Activated CD4-positive, alpha-beta T cell treated with anti-CD3 and anti-CD28 coated beads, Interleukin-2, Interleukin-6, amounts not matched to agents 100 ng/mL and 50 ng/mL, durations not matched to agents 16 hours and 8 hours (primary cell): ENCODE measurements at places on chromosomes 5 and 9.

DNA sequence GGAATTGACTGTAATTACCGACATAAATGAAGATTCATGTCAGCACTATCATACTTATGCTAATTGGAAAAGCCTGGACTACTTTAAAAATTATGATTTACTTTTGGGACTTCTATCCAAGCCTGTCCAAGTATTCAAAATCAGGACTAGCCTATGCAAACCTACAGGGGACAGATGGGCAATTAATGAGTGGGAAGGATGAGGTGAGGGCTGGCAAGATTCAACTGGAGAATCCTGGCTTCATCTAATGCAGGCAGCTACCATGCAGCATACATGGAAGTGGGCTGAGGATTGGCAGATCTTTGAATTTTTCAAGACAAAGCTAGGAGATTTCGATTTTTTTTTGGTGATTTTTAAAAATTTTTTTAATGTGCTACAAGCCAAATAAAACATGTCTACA, 532.6 kb downstream of the CSNK1G3 start:
- DNase-seq: no peak

GRCh38 chr5:32505756-32506155, 61.2 kb upstream of the ZFR start:
- DNase-seq: no peak

DNA sequence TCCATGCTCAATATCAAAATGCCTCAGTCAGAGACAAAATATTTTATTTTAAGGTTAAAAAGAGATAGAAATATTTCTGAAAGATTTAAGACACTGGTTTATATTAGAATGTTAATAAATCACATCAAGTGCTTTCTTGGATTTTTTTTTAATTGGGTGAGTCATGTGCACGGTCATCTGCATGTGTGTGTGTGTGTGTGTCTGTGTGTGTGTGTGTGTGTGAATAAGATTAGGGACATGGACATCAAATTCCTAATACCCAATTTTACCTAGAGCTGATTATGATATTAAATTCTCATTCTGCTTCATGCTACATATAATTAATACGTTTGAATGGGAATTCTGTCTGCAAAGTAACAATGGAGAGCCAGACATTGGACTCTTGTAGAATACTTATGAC, 122.9 kb downstream of the BASP1 start:
- DNase-seq: no peak

DNA sequence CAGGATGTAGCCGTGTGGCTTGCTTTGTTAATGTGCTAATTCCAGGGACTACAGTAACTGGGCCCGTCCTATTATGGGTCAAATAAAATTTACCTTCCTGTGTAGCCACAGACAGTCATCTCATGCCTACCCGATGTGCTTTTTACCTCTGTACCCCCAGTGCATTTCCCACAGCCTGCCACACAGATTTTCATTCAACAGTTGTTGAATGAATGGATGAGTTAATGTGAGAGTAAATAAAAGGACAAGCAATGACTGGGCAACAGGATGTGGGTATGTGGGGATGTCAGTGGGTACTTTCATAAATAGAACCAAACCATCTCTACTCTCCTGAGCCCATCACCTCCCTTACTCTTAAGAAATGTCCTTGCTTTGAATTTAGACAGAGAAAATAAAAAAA, 441.2 kb upstream of the ZNF462 start:
- peak; percentile 59 for DNase-seq

GRCh38 chr5:172719211-172719610, 51.8 kb downstream of the DUSP1 start:
- DNase-seq: no peak

- DNase-seq: peak; percentile 14
Measured at GRCh38 chr9:78298046-78298765, 1.3 kb downstream of the PSAT1 start.

GRCh38 chr5:59557572-59557971, 336.0 kb downstream of the PDE4D start:
- DNase-seq: no peak

DNA sequence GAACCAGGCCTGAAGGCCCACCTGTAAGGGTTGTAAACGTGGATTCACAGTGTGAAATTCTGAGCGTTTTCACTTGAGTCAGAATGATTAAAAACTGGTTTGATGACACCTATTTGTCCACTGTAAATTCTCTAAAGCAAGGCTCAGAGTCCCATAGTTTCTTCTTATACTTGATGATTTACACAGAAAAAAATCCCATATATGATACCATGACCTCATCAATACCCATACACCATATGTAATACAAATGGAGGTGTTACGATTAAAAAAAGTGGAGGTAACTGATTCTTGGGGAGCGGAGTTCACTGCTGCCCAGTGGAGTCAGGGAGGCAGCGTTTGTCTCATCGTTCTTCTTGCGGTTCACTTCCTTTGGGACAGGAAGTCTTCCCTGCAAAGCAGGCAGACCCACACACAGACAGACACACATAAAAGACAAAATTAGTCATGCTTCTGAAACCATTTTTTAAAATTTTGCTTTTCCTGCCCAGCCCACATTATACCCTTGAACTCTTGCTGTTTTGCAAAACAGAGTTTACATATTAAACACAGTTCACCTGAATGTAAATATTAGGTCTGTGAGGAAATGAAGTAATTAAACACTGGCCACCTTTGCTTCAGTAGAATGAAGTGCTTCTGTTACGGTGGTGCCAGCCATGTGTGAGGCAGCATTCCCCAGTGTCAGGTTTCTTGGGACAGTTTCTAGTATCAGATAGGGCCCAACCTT, 26.2 kb downstream of the NREP start:
- DNase-seq: peak; percentile 8

DNA sequence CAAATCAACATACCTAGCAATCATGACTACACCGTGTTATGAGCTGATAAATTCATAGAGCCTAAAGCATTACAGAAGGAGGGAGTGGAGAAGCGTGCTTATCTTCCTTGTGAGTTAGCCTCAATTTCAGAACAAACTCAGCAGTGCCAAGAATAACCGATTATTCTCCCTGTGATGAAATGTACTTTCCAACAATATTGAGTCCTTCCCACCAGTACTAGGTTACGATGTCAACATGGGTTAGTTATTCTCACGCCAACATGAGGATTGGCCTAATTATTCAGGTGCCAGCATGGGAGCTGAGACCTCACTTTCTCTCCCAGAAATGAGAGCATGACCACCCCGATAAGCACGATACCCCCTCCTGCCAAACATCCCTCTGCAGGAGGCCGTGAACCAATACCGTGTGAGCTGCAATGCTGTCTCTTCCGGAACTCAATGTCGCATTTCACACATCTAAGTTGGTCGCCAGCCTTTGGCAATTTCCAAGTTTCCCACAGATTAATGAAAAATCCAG, 193.7 kb downstream of the ENC1 start:
- DNase-seq: no peak
